NCI-H82 (cell line): ENCODE measurements at places on chromosomes 11 and 22.

GRCh38 chr11:43315966-43316365 is 4.2 kb downstream of the API5 start:
- DNase-seq: no peak

GRCh38 chr11:120655589-120655988 is 144.0 kb downstream of the GRIK4 start:
- DNase-seq: no peak

GRCh38 chr11:119800171-119800570 is 71.2 kb upstream of the NECTIN1 start:
- no peak for DNase-seq

GRCh38 chr22:41660416-41660815 is 28.3 kb downstream of the SNU13 start:
- no peak for DNase-seq

GRCh38 chr11:69971741-69972140 is 106.4 kb upstream of the ANO1 start:
- DNase-seq: no peak

- no peak for DNase-seq
Measured at GRCh38 chr22:31533374-31533773, 37.0 kb downstream of the SFI1 start.

- DNase-seq: no peak
Measured at GRCh38 chr11:34335331-34335730, 22.5 kb downstream of the ABTB2 start.

DNA sequence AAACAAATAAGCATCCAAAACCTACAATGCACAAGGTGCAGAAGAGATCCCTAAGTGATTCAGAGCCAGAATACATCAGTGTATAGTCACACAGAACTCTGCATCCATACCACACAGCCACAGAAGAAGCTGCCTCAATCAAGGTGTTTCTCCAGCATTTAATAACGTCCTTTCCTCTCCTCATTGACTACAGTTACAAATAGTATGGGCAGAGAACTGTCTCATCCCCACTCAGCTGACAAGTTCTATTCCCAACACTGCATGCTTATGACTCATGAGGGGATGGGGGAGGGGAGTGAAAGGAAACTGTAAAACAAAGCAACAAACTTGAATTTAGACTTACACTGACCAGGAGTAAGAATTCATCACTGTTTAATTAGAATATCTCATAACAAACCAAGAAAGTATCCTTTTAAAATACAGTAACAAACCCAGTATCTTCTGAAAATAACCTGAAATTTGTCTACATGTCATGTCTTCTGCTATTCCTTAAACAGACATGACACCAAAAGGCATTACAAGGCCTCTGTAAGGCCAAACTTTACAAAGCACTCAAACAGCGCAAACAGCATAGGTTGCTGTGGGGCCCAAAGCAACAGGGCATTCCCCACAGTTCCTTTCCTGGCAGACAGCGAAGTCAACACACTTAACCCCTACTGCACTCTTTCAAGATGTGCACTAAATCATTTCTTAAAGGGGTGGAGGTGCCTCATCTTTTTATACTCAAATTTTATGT is 29.3 kb downstream of the CELF1 start:
- no peak for DNase-seq
